ENCODE measurements at places on chromosomes 7 and 10. TPM values are rescaled to one million over a fixed set of nuclear protein-coding genes. Genes with fewer than 3 reads are reported as not detected.
A peak's percentile ranks its signal among the peaks of the same experiment; 100 is the strongest.

- no peak for DNase-seq
These were observed 162.2 kb upstream of the SLC25A13 start for GRCh38 chr7:96484091-96484490.

DNA sequence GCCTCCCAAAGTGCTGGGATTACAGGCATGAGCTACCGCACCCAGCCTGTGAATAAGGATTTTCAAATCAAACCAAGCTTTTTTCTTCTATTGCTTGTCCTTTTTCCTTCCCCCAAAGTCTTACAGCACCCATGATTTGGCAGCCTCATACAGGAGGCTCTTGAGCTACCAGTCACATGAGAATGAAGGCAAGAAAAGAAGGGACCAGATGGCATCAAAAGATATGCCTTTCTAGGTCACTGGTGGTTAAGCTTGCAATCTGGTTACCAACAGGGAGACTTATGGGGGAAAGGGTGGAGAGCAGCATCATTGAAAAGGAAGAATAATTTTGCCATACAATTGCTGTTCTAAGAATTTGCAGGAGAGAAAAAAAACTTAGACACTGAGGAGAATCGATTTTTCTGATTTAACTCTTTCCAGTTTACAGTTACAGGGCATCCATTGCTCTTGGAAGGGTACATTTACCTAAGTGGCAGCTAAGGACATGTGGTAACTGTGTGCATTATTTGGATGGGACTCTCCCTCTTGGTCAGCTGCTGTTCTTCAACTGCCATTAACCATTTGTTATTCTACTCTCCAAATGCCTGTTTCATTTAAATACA is 29.5 kb downstream of the SMNDC1 start:
- no peak for DNase-seq

GRCh38 chr10:74012480-74012879 is 14.6 kb downstream of the VCL start:
- no peak for DNase-seq

- DNase-seq, result no peak
These were observed 159.2 kb downstream of the BTAF1 start for GRCh38 chr10:92082583-92083280.

DNA sequence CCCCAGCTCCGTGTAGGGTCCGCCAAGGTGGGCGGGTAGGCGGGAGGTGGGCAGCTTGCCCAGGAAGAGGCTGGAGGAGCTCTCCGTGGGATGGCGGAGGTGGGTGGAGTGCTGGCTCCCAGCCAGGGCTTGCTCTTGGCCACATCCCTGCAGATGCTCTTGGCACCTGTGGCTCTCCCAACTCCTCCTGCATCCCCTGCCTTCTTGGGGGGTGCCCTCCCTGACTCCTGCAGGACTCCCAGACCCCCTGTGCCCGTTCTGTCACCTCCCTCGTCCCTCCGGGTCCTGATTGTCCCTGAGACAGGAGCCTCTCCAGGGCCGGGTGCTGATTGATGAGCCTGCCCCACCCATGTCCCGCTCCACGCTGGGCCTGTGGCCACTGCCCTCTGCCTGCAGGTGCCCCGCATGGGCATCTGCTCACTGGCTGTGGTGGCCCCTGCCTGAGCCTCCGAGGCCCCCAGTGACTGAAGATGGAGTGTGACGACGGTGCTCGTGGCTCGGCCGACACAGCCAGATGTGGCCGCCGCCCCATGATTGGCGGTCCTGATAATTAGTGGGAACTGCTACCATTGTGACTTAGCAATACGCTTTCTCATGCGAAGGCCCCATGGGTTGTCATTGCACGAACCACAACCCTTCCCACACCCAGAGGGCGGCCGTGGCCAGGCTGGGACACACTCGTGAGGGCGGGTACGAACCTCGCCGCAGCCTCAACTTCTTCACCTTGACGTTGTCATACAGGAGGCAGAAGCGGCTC is 23.6 kb downstream of the CFAP46 start:
- no peak for DNase-seq

DNA sequence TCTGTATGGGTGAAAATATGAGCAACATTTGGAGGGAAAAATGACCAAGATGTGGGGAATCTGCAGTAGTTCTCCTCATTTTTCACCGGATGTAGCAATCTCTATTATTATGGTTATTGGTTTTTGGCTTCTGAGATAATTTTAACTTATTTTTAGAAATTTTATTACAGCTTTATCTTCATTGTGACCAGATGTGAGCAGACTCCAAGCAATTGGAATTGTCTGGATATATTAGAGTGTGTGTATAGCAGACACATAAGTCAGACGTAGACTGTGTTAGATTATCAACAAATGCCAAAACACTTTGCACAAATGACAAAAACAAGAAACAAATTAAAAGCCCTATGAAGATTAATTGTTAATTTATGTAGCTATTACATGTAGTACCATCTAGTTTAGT is 249.1 kb downstream of the DNAJB9 start:
- DNase-seq, result no peak

DNA sequence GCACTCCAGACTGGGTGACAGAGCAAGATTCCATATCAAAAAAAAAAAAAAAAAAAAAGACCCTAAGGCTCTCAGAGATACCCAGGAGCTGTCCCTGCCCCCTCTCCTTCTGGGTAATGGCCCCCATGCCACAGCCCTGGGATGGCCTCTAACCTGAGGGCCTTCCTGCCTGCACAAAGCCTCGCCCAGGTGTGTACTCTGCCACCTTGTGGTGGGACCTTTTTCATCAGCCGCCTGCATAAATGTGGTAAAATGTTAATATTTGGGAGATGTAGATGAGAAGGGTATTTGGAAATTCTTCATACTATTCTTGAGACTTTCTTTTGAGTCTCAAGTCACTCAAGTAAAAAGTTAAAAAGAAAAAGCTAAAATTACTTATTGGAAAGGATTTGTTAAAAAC is 46.3 kb upstream of the RNF216 start:
- DNase-seq, result peak; percentile 49

DNA sequence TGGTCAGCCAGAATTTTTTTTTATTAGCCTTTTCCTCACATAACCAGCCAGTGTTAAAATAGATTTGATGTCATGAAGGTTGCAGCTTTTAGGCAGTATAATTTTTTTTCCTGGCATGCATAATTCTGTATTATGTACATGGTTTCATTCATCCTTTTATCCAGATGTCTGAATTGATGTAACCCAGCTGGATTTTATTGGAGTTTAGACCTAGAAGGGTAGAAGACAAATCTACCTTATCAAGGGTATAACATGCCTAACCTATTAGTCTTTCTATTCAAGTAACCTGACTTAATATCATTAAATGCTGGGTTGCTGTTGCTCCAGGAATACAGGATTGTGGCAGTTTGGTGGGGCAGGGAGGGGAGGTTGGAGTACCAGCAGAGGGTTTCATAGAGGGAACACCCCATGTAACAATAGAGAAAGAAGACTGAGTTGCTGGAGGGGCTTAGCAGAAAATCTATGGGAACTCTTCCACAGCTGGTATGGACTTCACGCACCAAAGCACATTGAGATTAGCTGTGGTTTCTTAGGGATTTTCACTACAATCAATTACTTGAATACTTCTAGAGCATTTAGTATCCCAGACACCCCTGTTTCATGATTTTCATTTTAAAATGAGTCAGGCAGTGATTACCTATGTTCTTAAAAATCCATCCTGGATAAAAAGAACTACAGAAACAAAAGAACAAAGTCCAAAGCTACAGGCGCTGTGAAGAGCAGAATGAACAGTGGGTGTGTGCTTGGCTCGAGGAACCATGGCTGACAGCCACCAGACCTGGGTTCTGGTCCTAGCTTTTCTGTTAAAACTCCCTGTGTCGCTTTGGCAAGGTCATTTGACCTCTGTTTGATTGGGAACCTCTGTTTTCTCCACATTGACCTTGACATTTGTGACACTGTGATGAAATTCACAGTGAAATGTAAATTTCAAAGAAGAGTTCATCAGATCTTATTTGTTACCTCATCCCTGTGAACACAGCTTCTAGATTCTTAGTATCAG is 93.5 kb downstream of the CREM start:
- DNase-seq, result peak; percentile 82

H2BK1 gene
- not detected for total RNA-seq

SMKR1 gene
- not detected for total RNA-seq

DNAJB9 gene
- 18.5 TPM for total RNA-seq

COL17A1 gene
- total RNA-seq, result not detected

COL1A2 gene
- 0.12 TPM for total RNA-seq

SGPL1 gene
- 41.4 TPM for total RNA-seq

FAM25A gene
- not detected for total RNA-seq

SLC26A3 gene
- total RNA-seq, result not detected

Measured in SJCRH30 (cell line).